ENCODE measurements at places on chromosomes 3 and 15. TPM values are rescaled to one million over a fixed set of nuclear protein-coding genes. Genes with fewer than 3 reads are reported as not detected.
A peak's percentile ranks its signal among the peaks of the same experiment; 100 is the strongest.

- DNase-seq, result no peak
These were observed 128.3 kb downstream of the WDR76 start for GRCh38 chr15:43955140-43955539.

GRCh38 chr15:58731756-58732535 lies 17.6 kb downstream of the ADAM10 start:
- DNase-seq, result no peak

MYL3 gene
- polyA plus RNA-seq, result not detected

DNA sequence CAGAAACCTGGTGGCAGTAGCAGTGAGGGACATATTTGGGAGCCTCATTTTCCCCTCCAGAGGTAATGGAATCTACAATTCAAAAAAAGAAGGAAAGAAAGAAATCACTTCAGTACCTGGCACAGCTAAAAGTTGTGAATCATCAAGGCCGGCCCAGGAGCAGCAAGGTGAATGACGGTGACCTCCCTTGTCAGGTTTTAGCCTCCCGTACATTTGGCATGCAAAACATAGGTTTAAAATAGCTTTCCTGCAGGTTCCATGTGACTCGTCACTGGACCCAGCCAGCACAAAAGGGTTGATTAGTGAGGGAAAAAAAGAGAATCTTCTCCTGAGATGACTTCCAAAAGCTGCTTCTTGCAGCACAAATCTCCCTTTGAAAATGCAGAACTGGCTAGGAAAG lies 394.2 kb downstream of the LSAMP start:
- DNase-seq, result no peak

GJD2 gene
- polyA plus RNA-seq, result not detected

- no peak for DNase-seq
These were observed at the start of gene GHSR for GRCh38 chr3:172447611-172448579. Gene GHSR, minus strand, starts transcription at chr3:172448456. Its CDS starts 43 bp downstream, at chr3:172448413.

DNA sequence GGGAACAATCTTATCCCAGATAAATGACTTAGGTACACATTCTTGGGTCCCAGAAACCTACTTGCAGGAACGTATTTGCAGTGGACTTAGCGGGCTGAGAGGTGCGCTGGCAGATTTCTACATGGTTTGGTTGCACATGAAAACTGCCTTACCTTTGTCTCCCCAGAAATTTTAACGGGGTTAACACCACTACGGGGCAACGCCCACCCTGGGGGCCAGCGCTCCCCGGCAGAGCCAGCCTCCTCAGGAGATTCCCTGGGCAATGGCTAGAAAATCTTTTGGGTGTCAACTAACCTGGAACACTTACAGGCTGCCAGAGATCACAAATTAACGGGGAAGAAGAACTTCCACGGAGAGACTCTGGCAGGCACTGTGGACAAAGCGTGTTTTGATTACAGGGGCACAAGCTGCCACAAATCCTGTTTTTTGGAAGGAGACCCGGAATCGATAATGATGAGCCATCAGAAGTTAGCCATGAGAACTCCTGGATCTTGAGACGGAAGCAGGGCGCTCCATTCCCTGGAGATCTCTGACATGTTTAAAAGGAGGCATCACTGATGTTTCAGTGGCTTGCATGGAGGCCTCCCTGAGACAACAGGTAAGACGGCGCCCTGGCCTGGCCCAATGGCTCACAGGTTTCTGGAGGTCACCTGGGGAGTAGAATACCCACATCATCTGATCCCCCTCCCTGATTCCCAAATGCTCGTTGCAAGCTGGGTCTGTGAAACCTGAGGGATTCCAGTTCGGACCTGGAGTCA lies 288.9 kb downstream of the ADAMTS17 start:
- no peak for DNase-seq

DNA sequence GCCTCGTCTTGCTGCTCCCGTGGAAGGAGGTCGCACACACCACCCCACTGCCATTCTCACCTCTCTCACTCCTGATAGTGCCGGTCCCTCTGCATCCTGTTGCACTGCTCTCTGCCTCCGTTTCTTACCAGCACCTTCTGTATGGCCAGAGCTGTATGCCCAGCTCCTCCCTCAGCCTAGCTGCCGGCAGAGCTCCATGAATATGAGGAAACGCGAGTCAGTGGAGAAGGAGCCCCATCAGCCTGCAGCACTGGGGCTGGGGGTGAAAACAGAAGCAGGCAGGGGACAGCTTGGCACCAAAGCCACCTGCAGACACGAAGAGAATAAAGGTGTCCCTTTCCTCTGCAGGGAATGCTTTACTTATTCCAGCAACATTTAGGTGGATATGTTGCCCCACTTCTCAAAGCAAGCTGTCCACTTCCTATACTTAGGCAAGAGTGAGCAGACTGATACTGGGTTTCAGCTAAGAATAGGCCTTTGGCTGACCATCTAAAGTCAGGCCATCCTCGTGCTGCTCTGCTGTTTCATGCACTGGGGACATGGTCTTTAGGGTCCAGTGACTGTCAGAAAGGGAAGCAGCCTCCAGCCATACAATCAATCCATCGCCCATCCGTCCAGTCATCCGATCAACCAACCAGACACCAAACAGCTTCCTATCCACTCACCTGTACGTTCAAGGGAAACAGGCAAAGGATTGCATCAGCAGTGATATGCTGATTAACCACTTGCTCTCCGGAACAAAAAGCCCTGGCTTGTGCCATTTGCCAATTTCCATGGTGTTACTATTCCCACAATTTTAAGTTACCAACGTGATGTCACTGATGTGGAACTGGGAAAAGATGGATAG lies 222.7 kb downstream of the XXYLT1 start:
- no peak for DNase-seq

ZNF662 gene
- 1.2 TPM for polyA plus RNA-seq

GRCh38 chr3:79937567-79937966 lies 169.8 kb upstream of the ROBO1 start:
- DNase-seq, result peak; percentile 86

- no peak for DNase-seq
These were observed 26.1 kb upstream of the MGLL start for GRCh38 chr3:127848131-127849129.

- no peak for DNase-seq
These were observed 77.8 kb upstream of the TAMM41 start for GRCh38 chr3:11924518-11924917.

DNA sequence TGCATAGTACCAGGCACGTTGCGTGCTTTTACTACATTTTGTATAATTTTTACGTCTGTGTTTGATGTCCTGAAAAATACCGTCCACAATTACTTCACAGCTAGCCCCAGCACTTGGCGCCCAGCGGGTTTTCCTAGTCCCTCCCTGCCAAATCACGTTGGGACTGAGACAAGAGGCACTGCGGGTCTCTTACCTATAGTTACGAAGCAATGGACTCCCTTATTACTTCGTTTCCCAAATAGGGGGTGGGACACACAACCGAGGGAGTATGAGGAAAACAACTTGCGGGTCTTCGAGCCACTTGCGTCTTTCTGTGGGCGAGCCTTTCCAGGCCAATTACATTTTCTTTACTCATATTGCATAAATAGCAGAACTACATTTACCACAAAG lies 620 bp upstream of the CMSS1 start:
- no peak for DNase-seq

Data from foreskin keratinocyte (primary cell).